ENCODE measurements at places on chromosomes 7 and 10. TPM values are rescaled to one million over a fixed set of nuclear protein-coding genes. Genes with fewer than 3 reads are reported as not detected.

- DNase-seq = no peak
Observed at GRCh38 chr7:30647589-30648364, 34.5 kb downstream of the CRHR2 start.

- DNase-seq = no peak
Observed at GRCh38 chr10:130337696-130338635, 201.8 kb downstream of the GLRX3 start.

DNA sequence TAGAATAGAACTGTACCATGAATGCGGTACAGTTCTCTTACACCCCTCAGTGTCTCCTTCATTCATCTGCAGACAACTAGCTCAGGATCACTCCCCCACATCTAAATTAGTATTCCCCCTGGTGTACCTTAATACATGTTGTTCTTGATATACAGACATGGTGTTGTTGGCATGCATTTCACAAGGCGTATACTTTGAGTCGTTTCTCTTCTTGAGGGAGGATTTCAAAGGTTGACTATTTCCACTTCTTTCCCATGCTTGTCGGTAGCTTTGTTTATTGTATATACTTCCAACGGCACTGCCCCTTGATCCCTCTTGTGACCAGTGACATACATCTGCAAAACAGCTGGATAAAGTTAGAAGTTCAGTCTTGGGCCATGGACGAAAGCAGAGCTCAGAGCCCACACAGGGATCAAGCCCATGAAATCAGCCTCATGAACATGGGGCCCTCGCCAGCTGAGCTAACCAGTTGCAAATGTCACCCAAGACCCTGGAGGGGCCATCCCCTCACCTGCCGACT is 8.6 kb downstream of the CPA4 start:
- DNase-seq = no peak

- DNase-seq = no peak
Observed at GRCh38 chr10:13457958-13458686, 70.7 kb downstream of the BEND7 start.

- no peak for DNase-seq
Observed at GRCh38 chr10:115762029-115762428, 511.0 kb downstream of the GFRA1 start.

DNA sequence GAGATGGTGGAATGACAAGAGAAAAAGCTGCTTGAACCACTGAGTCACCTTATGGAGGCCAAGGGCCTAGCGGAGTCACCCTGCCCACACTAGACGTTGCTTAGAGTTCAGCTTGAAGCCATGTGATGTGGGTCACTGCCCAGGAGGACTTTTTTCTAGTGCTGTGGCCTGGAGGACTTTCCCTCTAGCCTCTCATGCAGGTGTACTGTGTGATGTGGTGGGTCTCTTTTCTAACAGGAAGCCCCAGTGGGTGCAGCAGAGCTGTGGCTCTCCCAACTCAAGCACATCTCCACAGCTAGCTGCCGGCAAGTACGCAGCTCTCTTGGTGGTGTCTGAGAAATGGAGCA is 13.6 kb downstream of the POR start:
- DNase-seq = peak; percentile 27

DNA sequence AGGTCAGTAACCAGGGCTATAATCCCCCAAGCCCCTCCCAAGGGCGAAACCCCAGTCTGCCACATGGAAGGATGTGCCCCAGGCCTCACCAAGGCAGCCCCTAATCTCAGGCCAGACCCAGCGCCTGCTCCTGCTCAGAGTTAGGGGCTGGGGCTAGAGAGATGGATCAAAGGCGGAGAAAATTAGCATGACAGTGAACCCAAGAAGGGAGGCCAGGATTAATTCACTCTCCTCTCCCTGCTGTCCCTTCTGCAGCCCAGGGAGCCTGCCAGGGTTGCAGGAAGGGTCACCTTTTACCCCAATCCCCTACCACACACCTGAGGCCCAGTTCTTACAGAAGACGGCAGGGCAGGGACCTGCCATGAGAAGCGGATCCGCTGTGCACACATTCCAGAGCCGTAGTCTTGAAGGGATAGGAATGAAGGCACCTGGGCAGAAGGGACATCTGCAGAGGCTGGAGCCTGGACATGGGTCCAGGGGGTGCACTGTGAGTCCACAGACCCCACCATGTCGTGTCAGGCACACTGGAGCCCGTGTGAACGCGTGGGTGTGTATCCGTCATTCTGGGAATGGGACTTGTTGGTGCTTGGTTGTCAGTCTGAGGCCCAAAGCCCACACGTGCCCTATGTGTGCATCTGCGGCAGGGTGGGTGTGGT is 11.9 kb upstream of the ZMIZ1 start:
- no peak for DNase-seq

GRM3 gene
- total RNA-seq = not detected

TAC1 gene
- 0.62 TPM for total RNA-seq

ATOH7 gene
- total RNA-seq = not detected

Data from activated CD4-positive, alpha-beta T cell treated with anti-CD3 and anti-CD28 coated beads for 36 hours (primary cell).